Stimulated activated CD8-positive, alpha-beta memory T cell treated with anti-CD3 and anti-CD28 coated beads, Interleukin-15, amount 100 ng/mL, for 4 hours (primary cell): ENCODE measurements at places on chromosomes 2 and 18.

GRCh38 chr2:189178726-189179569 is 613 bp downstream of the COL5A2 start:
- DNase-seq: no peak

- DNase-seq: no peak
These were observed 24.1 kb downstream of the PSMG2 start for GRCh38 chr18:12726774-12727550.

DNA sequence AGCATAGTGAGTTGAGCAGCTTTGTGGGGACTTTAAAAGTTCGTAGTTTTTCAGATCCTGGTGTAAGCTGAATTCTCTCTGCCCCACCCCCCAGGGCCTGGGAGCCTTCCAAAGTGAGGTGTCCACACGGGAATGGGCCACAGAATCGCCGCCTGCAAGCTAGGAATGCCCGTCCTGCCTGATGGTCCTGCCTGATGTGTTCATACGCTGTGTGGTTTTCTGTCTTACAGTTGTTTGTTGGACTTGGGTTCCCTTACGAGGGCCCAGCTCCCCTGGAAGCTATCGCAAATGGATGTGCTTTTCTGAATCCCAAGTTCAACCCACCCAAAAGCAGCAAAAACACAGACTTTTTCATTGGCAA is 158.7 kb downstream of the MGAT5 start:
- no peak for DNase-seq

DNA sequence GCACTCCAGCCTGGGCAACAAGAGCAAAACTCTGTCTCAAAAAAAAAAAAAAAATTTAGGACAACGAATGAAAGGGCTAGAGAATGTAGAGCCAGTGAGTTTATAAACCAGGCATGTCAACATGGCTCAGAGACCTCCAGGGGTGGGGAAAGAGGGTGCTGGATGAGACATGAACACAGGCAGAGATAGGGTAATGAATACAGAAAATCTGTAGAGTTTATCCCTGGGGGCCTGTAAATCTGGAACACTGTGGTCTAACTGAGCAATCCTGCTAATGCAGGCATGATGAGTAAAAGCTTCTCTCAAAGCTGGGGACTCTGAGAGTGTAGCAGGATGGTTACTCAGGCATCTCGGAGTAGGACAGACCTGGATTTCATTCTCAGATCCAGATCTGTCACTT is 59.2 kb upstream of the IGFBP2 start:
- no peak for DNase-seq

DNA sequence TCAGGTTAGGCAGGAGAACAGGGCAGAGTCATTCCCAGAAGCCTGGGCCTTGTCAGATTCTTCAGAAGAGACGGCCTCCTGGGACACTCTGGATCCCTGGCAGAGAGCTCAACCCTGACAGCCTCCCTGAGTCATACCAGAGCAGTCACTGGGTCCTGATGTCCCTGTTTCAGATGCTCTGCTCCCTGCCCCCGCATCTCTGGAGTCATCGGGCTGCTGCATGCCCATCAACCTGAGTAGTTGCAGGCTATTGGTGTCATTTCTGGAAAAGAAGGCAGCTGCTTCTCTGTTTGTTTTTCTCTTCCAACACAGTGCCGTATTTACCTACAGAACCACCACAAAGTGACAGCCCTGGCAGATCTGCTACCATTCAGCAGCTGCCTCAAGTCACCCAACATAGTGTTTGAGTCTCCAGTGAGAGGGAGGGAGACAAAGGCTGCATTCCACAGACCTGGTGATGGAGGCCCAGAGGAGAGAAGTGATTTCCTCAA is 145.1 kb downstream of the B3GNT2 start:
- no peak for DNase-seq

- DNase-seq: no peak
These were observed 32.3 kb upstream of the VWC2L start for GRCh38 chr2:214378455-214379103.

- no peak for DNase-seq
These were observed 374.0 kb downstream of the ZNF516 start for GRCh38 chr18:76121011-76121410.

GRCh38 chr18:55202232-55202917 is 243.1 kb upstream of the CCDC68 start:
- DNase-seq: no peak

DNA sequence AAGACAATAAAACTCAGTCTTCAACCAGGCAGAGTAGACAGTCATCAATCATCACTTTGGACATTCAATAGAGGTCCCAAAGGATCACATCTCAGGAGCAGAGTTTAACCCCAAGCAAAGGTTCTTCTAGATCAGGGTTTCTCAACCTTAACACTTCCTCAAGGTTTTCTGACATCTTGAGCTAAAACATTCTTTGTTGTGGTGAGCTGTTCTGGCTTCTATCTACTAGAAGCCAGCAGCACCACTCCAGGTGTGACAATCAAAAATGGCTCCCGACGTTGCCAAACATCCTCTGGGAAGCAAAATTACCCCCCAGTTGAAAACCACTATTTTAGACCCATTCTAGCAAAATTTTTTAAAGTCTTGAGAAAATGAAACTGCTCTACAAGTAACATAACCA is 22.0 kb downstream of the RTTN start:
- DNase-seq: no peak

GRCh38 chr18:45837283-45838070 is 12.0 kb downstream of the SIGLEC15 start:
- no peak for DNase-seq

GRCh38 chr2:233419602-233420391 is 65.5 kb downstream of the DGKD start:
- DNase-seq: no peak

GRCh38 chr18:26919627-26920026 is 54.1 kb upstream of the AQP4 start:
- DNase-seq: no peak

DNA sequence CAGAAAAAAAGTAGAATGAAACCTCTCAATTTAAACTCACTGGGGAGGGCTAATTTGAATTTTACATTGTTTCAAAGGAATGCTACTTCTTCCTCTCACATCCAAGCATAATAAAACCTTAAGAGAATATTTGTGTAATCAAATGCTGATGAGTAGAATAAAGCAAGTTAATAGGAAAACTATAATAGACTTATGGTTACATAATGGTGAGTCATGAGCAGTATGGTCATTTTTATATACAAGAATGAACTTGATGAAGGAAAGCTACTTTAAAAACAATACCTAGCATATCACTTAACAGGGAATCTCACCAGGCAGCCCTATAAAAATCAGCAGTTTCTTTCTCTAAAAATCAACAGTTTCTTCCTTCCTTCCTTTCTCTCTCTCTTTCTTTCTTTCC is 80.3 kb downstream of the VSNL1 start:
- no peak for DNase-seq

GRCh38 chr2:55874338-55874737 is 49.2 kb downstream of the EFEMP1 start:
- DNase-seq: no peak

DNA sequence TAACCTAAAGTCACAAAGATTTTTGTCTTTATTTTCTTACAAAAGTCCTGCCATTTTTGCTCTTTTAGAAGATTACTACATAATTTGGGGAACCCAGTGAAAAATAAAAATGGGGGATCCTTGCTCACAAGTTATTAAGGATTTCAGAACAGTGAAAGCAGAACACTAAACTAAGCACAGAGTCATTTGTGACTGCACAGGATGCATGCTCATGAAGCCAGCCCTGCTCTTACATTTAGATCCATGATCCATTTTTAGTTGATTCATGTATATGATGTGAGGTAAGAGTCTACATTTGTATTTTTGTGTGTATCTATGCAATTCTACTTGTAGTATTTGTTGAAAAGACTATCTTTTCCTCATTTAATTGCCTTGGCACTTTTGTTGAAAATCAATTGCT is 21.8 kb downstream of the SP140L start:
- no peak for DNase-seq

- no peak for DNase-seq
These were observed 1432.0 kb downstream of the DPP10 start for GRCh38 chr2:115874427-115874826.

DNA sequence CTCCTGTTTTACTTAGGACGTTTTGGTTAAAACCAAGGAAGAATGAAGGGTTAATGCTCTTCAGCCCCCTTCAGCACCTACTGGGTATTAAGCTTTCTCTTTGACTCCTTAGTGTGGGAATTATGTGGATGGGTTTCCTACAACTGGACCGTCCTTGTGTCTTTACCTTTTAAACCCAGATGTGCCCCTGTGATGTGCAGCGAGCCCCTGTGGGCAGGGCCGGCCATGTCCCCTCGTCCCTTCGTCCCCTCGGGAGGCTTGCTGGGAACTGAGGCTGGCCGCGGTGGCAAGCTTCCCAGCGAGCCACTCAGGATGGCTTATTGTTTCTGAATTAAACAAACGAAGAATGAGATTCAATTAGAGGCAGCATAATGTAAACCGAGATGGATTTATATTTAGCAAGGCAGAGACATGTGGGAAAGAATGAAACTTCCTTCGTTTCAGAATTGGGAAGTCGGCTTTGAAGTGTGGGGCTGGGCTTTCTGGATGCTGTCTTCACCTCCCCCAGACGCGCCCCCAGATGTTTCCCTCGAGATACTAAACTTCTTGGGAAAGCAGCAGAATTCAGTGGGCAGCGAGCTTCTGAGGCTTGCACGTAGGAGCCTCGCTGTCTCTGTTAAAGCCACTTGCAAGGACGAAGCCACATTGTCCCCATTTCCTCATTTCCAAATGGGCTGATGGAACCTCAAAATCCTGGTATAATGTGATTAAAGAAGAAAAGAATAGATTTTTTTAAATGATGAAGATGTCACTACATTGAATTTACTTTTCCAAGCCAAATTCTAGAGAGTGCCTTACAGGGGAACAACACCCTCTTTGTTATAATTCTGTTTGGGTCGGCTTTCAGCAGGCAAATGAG is 146.0 kb downstream of the VAPA start:
- DNase-seq: no peak

DNA sequence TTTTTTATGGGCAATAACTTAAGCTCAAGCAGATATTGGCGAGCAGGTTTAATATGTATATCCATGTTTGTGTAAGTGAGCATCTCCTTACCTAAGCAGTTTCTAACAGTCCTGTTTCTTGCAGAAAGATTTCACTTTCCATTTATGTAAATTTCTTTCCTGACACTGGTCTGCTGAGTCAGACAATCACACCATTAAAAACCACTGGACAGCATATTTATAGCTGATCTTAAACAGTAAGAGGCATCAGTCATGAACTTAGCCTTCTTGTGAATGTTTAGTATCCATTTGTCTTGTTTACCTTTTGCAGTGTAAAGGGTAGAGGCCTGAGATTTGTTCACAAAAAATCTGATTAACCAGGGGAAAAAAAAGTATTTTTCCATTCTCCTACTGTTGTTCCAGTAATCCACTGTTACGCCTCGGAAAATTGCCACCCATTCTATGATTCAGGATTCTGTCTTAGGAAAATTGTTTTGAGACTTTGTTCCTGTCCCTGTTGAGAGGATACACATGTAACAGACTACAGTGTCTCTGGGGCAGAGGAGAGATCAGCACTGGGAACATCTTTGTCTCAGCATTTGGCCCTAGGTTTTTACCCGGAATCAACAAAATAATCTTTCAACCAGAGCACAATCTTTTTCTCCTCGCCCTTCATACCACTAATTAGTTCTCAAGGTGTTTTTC is 521.0 kb upstream of the NRP2 start:
- DNase-seq: no peak

- no peak for DNase-seq
These were observed 14.9 kb downstream of the ABCG5 start for GRCh38 chr2:43823751-43824150.

GRCh38 chr2:20080839-20081415 is 29.5 kb upstream of the LAPTM4A start:
- DNase-seq: no peak

GRCh38 chr2:96533292-96534073 is 3.1 kb upstream of the ARID5A start:
- no peak for DNase-seq

DNA sequence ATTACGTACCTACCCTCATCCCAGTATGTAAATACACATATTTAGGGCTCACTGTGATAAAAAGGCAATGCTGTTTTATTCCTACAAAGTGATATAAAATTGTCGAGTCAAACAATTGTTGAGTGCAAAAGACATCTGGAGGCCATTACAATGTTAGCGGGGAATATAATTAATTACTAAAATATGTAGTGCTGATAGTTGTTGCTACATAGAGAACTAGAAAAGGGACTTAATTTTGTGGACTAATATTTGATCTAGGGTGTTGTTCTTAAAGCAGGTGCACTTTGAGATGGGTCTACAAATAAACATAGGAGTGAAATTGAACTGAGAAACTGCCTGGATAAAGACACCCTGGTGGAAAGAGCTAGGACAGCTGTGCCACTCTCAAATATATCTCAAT is 300.1 kb downstream of the NOL4 start:
- no peak for DNase-seq

DNA sequence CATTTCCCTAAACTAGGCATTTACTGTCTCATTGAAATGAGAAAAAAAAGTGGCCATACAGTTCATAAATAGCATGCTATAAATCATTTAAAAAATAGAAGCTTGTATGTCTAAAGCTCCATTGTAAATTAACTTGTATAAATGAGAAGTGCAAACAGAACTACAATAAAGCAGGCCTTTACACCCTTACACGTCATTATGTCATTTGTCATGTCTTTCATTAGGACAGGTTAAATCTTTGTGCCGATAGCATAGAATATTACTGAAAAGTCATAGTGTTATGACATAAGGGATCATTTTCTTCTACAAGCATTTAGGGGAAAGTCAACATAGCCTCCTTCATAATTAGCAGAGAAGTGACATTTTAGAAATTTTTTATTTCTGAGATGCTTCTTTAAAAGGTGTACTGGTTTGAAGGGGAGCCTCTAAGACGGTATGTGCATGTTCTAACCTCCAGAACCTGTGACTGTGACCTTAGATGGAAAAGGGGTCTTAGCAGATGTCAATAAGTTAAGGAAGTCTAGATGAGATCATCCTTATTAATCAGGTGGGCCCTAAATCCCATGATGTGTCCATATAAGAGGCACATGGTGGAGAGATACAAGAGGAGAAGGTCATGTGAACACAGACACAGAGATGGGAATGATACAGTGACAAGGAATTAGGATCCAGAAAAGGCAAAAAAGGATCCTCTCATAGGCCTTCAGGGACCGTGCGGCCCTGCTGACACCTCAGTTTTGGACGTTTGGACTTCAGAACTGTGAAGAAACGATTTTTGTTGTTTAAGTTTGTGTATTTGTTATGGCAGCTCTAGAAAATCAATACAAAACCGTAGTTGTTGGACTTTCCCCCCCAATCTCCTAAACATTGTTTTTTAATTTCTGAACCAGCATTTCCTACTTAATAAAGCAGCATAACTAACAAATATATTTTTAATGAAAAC is 863.7 kb downstream of the MBD2 start:
- DNase-seq: no peak

- DNase-seq: no peak
These were observed 4.2 kb downstream of the SLC66A2 start for GRCh38 chr18:79947054-79947755.

GRCh38 chr2:102101097-102101848 is 41.3 kb upstream of the IL1R1 start:
- no peak for DNase-seq

- no peak for DNase-seq
These were observed 171.1 kb downstream of the ZEB2 start for GRCh38 chr2:144348846-144349245.

- DNase-seq: no peak
These were observed 10.4 kb upstream of the EN1 start for GRCh38 chr2:118857677-118858484.
